CD4-positive, alpha-beta T cell treated with Interleukin-10 for 1 hour (primary cell): ENCODE measurements at places on chromosomes 16 and 17.

DNA sequence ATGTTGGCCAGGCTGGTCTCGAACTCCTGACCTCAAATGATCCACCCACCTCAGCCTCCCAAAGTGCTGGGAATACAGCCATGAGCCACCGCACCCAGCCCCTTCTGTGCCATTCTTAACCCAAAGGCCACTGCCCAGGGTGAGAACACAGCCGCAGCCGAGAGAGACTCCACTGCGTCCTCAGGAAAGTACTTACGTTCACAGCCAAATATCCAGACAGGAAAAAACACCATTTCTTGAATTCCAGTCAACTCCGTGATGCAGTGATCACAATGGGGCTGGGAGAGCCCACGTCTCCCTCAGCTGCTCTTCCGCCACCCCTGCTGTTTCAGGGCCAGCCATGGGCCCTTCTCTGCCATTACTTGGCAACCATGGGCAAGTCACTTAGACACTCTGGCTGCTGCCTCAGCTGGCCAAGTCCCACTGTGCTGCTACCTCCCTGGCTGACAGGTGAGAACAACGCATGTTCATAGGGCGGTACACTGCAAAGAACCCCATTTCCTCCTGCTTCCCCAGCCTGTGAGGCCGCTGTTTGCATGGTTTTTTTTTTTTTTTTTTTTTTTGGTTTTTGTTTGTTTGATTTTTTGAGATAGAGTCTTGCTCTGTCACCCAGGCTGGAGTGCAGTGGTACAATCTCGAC lies 4.3 kb downstream of the CDIP1 start:
- peak; percentile 41 for DNase-seq

DNA sequence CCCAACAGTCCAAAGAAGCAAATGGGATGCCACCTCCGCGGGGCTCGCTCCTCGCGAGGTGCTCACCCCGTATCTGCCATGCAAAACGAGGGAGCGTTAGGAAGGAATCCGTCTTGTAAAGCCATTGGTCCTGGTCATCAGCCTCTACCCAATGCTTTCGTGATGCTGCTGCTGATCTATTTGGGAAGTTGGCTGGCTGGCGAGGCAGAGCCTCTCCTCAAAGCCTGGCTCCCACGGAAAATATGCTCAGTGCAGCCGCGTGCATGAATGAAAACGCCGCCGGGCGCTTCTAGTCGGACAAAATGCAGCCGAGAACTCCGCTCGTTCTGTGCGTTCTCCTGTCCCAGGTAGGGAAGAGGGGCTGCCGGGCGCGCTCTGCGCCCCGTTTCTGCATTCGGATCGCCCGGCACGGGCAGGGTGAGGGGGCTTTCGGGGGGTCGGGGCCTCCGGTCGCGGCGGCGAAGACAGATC lies at the start of gene CDH13:
TSS of gene CDH13 (plus strand) at position 179 of the 471 bp plus-strand sequence.
- DNase-seq, result no peak

DNA sequence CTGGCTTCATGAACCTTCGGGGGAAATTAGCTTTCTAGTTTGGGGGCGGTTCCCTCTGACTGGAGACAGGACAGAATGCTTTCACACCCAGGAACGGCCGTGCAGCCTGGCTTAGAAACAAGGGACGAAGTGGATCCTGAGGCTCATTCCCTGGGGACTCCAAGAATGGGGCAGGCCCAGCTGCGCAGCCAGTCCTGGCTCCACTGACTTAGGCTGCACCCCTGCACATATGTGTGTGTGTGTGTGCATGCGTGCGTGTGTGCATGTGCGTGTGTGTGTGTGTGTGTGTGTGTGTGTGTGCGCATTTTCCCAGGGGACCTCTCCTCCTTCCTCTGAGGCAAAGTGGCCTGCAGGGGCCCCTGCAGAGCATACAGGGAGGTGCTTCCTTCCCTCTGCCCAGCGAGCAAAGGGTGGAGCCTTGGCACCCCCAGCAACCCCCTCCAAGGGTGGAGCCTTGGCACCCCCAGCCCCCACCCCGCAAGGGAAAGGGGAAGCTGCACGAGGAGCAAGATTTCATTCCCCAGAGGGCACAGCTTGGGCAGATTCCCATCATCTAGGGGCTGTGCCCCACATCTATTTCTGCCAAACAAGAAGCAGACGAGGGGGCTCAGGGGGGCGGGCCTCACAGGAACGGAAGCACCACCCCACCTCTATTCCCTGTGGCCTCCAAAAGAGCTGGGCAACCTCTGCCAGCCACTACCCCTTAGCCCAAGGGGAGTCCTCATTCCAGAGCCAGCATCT lies 97.6 kb upstream of the CBX4 start:
- DNase-seq, result no peak

GRCh38 chr16:86508028-86508946 lies 2.0 kb upstream of the FOXF1 start:
- no peak for DNase-seq

DNA sequence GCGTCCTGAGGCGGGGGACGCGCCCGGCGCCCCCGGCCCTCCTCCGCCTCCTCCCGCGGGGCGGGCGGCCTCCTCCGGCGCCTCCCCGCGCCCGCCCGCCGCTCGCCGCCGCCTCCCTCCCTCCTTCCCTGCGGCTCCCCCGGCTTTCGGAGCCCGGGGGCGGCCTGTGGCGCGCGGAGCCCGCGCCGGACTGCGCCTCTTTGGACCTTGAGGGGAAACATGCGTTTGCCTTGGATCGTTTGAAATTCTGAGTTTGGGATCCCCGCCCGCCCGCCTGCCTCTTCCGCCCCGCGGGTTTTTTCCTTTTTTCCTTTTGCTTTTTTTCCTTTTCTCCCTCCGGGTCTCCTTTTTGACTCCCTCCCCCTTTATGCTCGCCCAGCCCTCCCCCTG lies 390 bp downstream of the ZNRF1 start:
- peak; percentile 44 for DNase-seq

GRCh38 chr16:68972720-68973119 lies 129.4 kb downstream of the TANGO6 start:
- DNase-seq, result no peak

DNA sequence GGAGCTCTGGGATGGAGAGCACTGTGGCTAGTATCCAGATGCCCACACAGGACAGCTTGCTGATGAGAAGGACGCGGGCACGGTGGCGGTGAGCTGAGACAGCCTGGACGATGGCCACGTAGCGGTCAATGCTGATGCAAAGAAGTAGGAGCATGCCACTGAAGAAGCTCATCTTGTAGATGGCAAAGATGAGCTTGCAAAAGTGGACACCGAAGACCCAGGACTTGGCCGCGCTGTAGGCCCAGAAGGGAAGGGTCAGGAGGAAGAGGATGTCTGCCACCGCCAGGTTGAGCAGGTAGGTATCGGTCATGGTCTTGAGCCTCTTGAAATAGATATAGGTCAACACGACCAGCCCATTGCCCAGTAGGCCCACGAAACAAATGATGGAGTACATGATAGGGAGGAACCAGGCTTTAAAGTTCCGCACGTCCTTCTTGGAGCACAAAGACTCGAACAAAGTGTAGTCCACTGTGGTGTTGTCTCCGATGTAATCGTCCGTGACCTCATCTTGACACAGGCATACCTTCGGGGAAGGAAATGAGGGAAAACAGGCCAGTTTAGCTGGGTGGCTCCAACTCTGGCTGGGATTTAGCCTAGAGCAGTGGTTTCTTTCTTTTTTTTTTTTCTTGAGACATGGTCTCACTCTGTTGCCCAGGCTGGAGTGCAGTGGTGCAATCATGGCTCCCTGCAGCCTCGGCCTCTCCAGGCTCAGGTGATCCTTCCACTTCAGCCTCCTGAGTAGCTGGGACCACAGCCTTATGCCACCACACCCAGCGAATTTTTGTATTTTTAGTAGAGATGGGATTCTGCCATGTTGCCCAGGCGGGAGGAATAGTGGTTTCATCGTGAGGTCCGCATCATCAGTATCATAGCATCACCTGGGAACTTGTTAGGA lies 9.7 kb downstream of the CCR7 start:
- no peak for DNase-seq
